ENCODE measurements at places on chromosomes 1 and 21. TPM values are rescaled to one million over a fixed set of nuclear protein-coding genes. Genes with fewer than 3 reads are reported as not detected.

Gene PDE9A
- 30.2 TPM for total RNA-seq

Gene PRKCZ
- 2.7 TPM for total RNA-seq

Gene LRRC71
- 0.66 TPM for total RNA-seq

Gene TSPEAR
- not detected for total RNA-seq

Gene AGO3
- 16.2 TPM for total RNA-seq

Gene RNF223
- not detected for total RNA-seq

Gene KRTAP25-1
- not detected for total RNA-seq

Gene IGSF3
- 2.8 TPM for total RNA-seq

Gene MMEL1
- not detected for total RNA-seq

Gene GPR25
- total RNA-seq: not detected

Gene VSIG8
- total RNA-seq: not detected

Gene SPRR1A
- not detected for total RNA-seq

Gene F13B
- total RNA-seq: not detected

Gene ZNF691
- 18.2 TPM for total RNA-seq

Gene SPATA46
- total RNA-seq: not detected

Gene OR2L2
- not detected for total RNA-seq

Gene NBPF14
- 27.3 TPM for total RNA-seq

Gene TSTD1
- 46.9 TPM for total RNA-seq

Gene INSRR
- 0.60 TPM for total RNA-seq

Gene SMCP
- not detected for total RNA-seq

Gene PAQR6
- total RNA-seq: 32.4 TPM

Gene TCHHL1
- total RNA-seq: not detected

Gene CBR3
- total RNA-seq: 53.0 TPM

Gene HPCA
- not detected for total RNA-seq

Gene DENND2C
- total RNA-seq: 4.5 TPM

Gene MANEAL
- 1.8 TPM for total RNA-seq

Gene ZNF648
- total RNA-seq: 1.5 TPM

Gene B3GALT5
- total RNA-seq: not detected

Gene RRP1
- 15.5 TPM for total RNA-seq

Gene OLFML3
- total RNA-seq: 45.0 TPM

Gene MTX1
- total RNA-seq: 35.3 TPM

Gene TMPRSS15
- total RNA-seq: not detected

Gene KRTAP13-2
- not detected for total RNA-seq

Gene EFCAB7
- 8.2 TPM for total RNA-seq

Gene NDUFV3
- total RNA-seq: 70.2 TPM

Gene S100A7
- total RNA-seq: not detected

Gene PLEKHN1
- total RNA-seq: not detected

Gene GSTM5
- 9.2 TPM for total RNA-seq

Gene KDF1
- not detected for total RNA-seq

Gene MPZ
- 570 TPM for total RNA-seq

Gene HNRNPCL1
- total RNA-seq: not detected

Gene OR2T29
- not detected for total RNA-seq

Gene NBPF10
- 3.3 TPM for total RNA-seq

Gene SPATA6
- total RNA-seq: 51.3 TPM

Gene TMOD4
- 4.8 TPM for total RNA-seq

Gene DEPDC1
- not detected for total RNA-seq

Gene DUSP10
- 3.8 TPM for total RNA-seq

Gene KRTAP7-1
- total RNA-seq: not detected

Gene CAMK1G
- total RNA-seq: not detected

Gene NCDN
- 25.9 TPM for total RNA-seq

Gene PCP4
- total RNA-seq: 13.5 TPM

Gene TRIM46
- total RNA-seq: 6.0 TPM

Gene HPDL
- 1.7 TPM for total RNA-seq

Gene SPATA1
- total RNA-seq: not detected
